ENCODE measurements at places on chromosomes 4 and X.

- DNase-seq, result no peak
These were observed 201.0 kb downstream of the CAMK2D start for GRCh38 chr4:113560579-113560978.

DNA sequence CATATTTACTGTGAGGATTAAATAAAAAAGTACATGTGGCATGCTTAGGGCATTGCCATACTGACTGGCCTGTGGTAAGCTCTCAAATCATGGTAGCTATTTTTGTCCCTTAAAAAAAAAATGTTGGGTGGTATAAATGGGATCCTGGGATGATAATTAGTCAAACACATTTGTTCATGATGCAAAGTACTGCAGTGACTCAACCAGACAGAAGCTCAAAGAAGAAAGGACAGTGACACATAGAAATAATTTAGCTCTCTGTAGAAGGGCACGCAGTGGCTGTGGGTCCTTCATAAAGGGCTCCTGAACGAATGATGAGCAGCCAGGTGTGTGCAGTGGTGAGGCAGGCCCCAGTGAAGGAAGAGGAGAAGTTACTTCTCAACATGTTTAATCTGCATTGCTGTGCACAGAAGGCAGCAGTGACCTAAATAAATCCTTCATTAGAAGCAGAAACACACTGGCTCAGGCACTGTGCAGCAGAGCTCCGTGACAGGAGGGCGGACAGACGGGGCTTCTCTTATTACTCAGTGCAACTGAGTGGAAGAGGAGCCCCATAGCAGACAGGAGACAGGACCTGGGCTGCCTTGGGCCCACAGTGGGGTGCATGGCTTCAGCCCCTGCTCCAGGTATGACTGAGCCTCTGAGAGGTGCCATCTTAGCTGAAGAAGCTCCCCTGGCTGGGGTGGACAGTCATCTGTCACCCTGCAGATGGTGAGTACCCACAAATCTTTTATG, 20.3 kb downstream of the HS3ST1 start:
- DNase-seq, result no peak

GRCh38 chrX:10108288-10108687, 48.5 kb upstream of the CLCN4 start:
- DNase-seq, result no peak

DNA sequence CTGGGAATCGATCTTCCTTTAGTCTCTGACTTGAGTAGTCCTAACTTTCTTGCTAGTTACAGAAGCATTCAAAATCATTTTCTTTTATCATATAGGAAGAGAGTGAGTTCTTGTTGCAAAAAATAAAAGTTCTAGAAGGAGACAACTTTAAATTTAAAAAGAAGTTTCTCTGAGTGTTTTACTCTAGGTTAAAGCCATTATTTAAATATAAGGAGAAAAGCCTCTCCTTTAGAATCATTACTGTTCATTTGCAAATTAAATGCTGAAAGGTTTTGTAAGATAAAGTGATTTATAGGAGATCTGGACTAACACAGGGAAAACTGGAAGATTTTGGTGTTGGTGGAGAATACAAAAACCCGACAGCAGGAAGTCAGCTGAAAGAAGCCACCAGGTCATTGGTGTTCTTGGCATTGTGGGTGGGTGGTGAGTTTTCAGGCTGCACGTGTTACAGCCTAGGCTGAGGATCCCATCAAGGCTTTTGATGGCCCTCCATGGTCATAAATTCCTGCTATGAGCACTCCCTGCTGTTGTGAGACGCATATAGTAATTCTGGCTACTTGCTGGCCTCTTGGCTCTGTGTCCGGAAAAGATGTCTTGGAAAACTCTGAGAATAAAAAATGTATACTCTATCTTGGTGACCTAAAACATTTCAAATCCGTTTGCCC, 81.6 kb downstream of the GPAT3 start:
- no peak for DNase-seq

GRCh38 chr4:97477974-97478373, 665.3 kb downstream of the STPG2 start:
- DNase-seq, result no peak

DNA sequence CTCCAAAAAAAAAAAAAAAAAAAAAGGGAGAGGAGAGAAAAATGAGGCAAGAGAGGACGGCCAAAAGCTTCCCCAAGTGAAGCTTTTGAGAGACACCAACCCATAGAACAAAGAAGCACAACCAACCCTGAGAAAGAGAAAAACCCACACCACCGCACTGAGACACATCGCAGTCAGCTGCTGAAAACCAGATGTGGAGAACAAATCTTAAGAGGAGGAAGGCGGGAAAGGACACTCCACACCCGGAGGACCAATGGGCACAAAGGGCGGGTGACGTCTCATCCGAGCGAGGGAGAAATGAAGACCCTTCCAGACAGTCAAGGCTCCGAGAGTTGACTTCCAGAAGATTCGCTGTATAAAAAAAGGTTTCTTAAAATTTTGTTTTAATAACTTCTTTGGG, 112.1 kb downstream of the AFAP1 start:
- DNase-seq, result no peak

GRCh38 chr4:182238355-182238931, 4.8 kb upstream of the TENM3 start:
- DNase-seq, result no peak

- no peak for DNase-seq
These were observed 323.2 kb upstream of the INTU start for GRCh38 chr4:127309369-127310102.

DNA sequence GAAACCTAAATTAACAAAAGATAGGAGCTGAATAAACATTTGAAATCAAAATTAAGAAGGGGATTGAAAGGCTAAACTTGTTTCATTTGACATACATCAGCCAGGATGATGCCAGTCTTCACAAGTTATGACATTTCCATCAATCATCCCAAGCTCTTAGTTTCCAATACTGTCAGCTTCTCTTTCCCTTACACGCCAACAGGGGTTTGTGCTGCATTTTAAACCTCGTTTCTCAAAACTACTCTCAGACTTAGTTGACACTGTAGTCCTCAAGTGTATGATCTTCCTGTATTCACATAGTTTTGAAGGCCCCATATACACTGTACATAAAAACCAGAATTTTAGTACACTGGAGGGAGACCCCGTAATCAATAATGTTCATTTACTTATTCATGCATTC, 840 bp upstream of the P2RY10 start:
- DNase-seq, result no peak

GRCh38 chrX:150546711-150547153, 21.7 kb upstream of the MTM1 start:
- peak; percentile 42 for DNase-seq

DNA sequence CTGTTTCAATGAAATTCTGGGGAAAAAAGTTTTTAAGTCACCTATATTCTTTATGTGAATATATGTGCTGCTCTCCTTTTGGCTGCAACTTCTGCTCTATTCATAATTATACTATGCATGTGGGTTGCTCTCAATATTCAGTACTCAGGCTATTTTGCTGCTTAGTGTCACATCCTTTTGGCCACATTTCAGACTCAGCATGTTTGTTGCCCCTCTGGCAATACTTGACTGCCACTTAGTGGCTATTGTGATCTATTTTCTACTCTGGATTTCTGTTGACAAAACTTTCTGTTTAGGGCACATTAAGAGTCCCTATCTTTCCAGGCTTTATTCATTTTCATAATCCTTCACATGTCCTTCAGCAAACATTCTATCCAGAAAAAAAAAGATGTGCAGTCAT, 15.8 kb upstream of the CT45A1 start:
- DNase-seq, result no peak

DNA sequence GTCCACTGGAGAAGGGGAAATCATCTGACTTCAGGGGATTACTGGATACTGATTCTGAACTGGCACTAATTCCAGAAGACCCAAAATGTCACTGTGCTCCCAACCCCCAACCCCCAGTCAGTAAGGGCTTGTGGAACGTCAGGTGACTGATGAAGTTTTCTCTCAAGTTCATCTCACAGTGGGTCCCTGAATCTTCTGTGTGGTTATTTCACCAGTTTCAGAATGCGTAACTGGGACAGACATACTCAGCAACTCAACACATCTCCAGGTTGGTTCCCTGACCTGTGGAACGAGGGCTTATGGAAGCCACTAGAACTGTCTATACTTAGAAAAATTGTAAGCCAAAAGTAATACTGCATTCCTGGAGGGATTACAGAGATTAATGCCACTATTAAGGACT, 45.3 kb downstream of the DDX60L start:
- no peak for DNase-seq

GRCh38 chr4:146143888-146144287, 31.6 kb upstream of the LSM6 start:
- DNase-seq, result no peak

GRCh38 chr4:110058677-110059076, 139.7 kb downstream of the ELOVL6 start:
- DNase-seq, result peak; percentile 47

- no peak for DNase-seq
These were observed 6.7 kb upstream of the SPON2 start for GRCh38 chr4:1179089-1179441.

GRCh38 chr4:56828784-56829535, 7.5 kb upstream of the SPINK2 start:
- DNase-seq, result no peak

DNA sequence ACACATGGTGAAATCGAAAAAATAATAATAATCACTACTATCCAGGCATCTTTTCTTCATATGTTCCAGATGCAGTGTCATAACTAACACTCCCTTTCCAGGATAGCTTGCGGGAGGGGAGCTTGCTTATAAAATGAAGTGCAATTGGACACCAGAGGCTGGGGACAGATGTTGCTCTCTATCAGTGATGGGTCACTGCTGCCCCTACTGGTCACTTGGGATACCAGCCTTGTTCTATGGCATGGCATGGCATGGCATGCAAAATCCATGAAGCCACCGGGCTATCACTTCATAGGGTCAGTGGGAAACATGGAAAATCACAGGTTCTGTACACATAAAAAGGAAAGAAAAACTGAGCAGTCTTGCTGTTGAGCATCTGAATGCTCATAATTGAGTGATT, 168.1 kb downstream of the GLRA2 start:
- DNase-seq, result no peak
